Cardiac muscle cell (in vitro differentiated cells and primary cell): ENCODE measurements at places on chromosomes 16 and 17. TPM values are rescaled to one million over a fixed set of nuclear protein-coding genes. Genes with fewer than 3 reads are reported as not detected.

ENPP7 gene
- polyA plus RNA-seq, result not detected in 2 replicates

SOX15 gene
- 5.3 and 5.9 TPM in 2 replicates for polyA plus RNA-seq

HOXB6 gene
- not detected in 2 replicates for polyA plus RNA-seq

NUFIP2 gene
- polyA plus RNA-seq, result 9.7 and 15.7 TPM in 2 replicates

TNFSF12 gene
- 3.2 and 6.7 TPM in 2 replicates for polyA plus RNA-seq

SPNS2 gene
- polyA plus RNA-seq, result 1.6 and 1.7 TPM in 2 replicates

ACAP1 gene
- 25.9 and 32.1 TPM in 2 replicates for polyA plus RNA-seq

PDE6G gene
- 0.85 and 2.3 TPM in 2 replicates for polyA plus RNA-seq

TBKBP1 gene
- 22.6 and 30.2 TPM in 2 replicates for polyA plus RNA-seq

TMEM106A gene
- 6.1 and 6.6 TPM in 2 replicates for polyA plus RNA-seq

SULT1A2 gene
- polyA plus RNA-seq, result 0.83 and 5.4 TPM in 2 replicates

CDK5R1 gene
- polyA plus RNA-seq, result 1.2 and 2.5 TPM in 2 replicates

TTLL6 gene
- not detected in 2 replicates for polyA plus RNA-seq

MAPT gene
- polyA plus RNA-seq, result 1.5 and 1.9 TPM in 2 replicates

IGF2BP1 gene
- 18.7 and 41.7 TPM in 2 replicates for polyA plus RNA-seq

KCNJ12 gene
- 5.9 and 11.6 TPM in 2 replicates for polyA plus RNA-seq

AXIN2 gene
- 15.0 and 22.3 TPM in 2 replicates for polyA plus RNA-seq

RNF222 gene
- polyA plus RNA-seq, result 0.17 and 0.37 TPM in 2 replicates

TCF25 gene
- 229 and 239 TPM in 2 replicates for polyA plus RNA-seq
